Cardiac fibroblast (primary cell): ENCODE measurements at places on chromosomes 16 and 17.

- DNase-seq, result no peak
Observed at GRCh38 chr17:80722661-80723060, 178.0 kb downstream of the RPTOR start.

- DNase-seq, result peak; percentile 39
Observed at GRCh38 chr16:9049241-9049640, 42.2 kb upstream of the HAPSTR1 start.

- no peak for DNase-seq
Observed at GRCh38 chr17:58669853-58670252, 22.0 kb downstream of the TEX14 start.

- DNase-seq, result peak; percentile 76
Observed at GRCh38 chr16:24010440-24011089, 174.8 kb downstream of the PRKCB start.
